ENCODE measurements at places on chromosomes 1 and 21. TPM values are rescaled to one million over a fixed set of nuclear protein-coding genes. Genes with fewer than 3 reads are reported as not detected.

DNA sequence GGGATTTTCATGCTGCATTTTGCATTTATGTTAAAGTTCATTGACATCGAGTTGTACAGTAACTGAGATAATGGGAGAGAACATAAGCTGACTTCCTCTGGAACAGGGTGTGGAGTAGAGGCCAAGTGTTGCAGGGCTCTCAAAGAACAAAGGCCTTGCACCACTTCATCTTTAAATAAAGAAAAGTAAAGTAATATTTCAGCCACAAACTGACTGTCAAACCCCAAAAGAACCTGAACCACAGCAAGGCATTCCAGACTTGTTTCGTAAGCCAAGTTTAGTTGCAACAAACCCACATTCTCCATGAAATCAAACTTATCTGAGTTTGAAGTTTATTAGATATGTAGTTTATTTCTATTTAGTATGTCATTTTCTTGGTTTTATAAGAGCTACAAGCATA lies 19.1 kb upstream of the HMGCS2 start:
- no peak for DNase-seq

DNA sequence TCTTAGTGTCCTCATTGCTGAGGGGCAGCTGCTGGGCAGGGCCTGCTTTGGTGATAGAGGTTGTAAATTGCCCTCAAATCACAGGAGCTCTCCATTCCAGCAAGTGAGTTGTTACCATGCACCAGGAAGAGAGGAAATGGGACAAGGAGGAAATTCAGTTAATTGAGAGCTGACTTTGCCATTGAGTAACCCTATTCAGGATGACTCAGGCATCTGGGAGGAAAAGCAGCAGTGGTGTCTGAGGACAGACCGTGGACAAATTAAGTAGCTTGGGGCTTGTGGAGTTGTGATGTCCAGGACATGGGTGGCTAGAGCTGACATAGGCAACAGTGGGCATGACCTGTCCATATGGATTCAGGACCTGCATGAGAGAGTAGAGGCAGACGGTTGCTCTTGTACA lies 5.9 kb downstream of the ARHGEF10L start:
- DNase-seq: peak; percentile 64

DNA sequence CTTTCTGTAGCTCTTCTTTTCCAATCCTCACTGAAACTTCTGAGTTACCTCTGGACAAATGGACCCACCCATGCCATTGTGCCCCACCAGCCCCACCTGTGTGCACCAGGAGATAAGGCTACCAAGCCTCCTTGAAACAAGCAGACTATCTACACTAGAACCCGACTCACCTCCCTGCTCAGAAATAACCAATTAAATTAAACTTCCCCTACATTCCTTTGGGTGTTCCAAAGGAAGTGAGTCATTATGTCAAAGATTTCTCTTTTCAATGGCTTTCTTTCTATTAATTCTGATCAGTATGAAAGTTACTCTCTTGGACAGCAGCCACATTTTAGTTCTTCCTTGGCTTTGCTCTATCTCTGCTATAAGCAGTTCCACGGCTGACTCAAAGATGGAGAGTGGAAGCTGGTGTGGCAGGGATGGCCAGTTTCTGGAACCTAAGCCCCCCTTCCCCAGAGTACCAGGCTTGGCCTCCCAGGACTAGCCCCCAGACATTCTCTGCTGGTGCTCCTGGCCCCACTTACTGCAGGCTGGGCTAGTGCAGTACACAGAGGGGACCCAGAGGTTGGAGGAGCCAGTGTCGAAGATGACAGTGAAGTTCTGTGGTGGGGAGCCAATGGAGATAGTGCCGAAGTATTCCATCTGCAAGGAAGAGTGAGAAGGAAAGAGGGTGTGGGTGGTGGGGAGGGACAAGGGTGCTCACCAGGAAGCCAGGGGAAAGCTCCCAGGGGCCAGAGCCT lies 1.9 kb downstream of the CTSE start:
- DNase-seq: peak; percentile 55

DNA sequence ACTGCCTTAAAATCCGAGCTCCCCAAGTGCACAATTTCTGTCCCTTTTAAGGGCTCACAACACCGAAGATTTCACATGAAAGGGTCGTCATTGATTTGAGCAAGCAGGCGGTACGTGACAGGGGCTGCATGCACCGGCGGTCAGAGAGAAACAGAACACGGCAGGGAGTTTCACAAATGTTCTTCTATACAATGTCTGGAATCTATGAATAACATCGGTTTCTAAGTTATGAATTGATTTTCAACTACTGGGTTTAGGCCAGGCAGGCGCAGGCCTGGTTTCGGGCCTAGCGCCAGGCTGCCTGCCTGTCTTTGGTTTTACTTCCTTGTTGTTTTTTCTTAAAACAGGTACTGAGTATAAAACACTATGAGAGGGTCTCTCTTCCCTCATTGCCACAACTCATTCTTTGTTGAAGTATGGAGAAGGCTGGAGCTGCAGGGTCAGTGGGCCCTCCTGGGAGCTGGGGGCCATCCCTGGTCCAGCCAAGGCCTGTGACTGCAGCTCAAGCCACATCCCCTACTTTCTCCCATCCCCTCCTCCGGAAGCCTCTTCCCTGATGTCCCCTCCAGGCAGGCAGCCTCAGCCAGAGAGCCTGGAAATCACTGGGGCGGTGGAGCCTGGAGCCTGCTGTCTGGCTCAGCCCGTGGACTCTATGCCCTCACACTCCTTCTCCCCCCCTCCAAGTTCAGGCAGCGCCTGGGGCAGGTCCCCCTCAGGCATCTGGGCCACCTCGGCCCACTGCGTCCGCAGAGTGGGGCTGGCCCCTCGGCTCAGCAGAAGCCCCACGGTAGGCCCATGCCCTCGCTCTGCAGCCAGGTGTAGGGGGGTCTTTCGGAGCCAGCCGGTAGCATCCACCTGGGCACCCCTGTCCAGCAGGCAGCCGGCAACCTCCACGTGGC lies 2.4 kb downstream of the ANKRD65 start:
- DNase-seq: no peak

DNA sequence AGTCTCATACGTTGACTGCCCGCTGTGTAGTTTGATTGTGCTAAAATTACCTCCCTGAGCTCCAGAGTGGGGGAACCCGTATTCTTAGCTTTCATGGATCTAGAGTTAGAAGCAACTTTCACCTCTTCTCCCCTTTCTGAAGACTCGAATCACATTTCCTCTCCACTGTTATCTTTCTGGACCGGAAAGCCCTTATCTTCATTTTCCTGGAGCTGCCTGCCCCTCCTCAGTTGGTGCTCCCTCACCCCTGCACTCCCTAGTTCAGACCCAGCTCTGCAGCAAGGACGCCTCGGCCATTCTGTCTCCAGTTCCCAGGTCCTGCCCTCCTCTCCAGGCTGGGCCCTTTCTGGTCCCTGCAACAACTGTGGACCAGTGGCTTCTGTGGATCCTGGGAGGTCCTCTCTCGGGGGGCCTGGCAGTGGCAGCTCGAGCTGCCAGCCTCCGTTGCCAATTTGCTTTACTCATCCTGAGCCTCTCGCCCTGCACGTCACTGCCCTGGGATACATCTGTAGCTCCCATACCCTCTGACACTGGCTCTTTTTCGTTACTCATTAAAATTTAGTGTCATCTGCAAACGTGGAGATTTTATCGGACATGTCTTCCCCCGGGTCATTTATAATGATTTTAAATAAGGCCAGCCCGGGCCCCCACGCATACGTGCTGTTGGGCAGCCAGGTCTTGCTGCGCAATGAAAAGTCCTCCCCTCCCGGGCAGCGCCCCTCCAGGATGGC lies 141.5 kb upstream of the VAMP3 start:
- no peak for DNase-seq

DNA sequence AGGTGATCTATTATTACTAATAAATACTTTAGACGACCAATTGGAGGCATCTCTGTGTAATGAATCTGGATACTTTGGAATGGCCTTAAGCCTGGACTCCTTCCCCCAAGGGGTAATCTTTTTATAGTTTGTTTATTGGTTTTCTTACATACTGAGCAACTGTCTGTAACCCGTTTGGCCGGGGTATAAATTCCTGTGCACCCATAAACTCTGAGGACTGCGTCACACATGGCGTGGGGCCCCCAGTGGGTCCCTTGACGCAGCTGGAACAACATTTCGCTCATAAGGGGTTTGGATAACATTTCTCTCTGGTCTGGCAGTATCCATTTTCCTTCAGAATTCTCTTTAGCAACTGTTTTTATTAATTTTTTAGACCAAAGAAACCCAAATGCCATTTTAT lies 26.5 kb downstream of the SCCPDH start:
- no peak for DNase-seq

- no peak for DNase-seq
These were observed 50.9 kb downstream of the VANGL2 start for GRCh38 chr1:160451119-160451858.

DNA sequence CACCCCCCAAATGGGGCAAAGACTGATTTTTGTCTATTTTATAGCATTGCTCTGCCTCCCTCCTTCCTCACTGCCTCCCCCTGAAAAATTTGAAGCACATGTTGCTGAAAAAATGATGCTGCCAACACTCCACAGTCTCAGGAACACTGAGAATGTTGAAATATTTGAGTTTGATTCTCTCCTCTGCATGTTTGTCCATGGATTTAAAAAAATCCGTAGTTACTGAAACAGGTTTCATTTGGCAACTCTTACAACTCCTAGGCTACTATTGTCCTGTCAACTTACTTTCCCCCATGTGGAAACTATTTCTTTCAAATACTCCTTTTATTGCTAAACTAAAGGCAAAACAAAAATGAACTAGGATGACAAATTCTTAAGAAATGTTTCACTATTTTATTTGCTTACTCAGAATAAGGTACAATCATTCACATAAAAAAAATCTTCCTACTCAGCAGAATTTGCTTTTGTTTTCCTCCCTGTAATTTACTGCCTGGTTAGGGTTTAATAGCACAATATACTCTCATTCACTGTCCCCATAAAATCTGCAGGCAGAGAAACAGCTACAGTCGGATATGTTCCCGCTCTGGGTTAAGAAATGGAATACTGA lies 50.2 kb downstream of the C21orf91 start:
- DNase-seq: peak; percentile 13

GRCh38 chr1:85199667-85200462 lies 951 bp downstream of the SYDE2 start:
- DNase-seq: peak; percentile 47

DNA sequence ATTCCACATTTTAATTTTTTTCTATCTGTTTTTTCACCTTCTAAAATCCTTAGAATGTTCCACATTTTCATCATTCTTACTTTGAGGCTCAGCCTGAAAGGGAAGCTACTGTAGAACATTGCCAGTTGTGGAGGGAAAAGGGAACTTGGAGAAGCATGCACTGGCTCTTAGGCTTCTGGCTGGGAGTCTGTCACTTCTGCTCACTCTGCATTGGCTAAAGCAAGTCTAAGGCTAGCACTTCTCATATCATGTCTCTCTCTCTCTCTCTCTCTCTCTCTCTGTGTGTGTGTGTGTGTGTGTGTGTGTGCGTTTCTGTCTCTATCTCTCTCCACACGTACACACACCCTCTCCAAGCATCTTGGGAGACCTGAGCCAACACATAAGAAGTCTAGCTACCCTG lies 49.6 kb upstream of the ADAR start:
- DNase-seq: no peak

GRCh38 chr1:222266223-222267196 lies 281.4 kb downstream of the HHIPL2 start:
- DNase-seq: no peak

DNA sequence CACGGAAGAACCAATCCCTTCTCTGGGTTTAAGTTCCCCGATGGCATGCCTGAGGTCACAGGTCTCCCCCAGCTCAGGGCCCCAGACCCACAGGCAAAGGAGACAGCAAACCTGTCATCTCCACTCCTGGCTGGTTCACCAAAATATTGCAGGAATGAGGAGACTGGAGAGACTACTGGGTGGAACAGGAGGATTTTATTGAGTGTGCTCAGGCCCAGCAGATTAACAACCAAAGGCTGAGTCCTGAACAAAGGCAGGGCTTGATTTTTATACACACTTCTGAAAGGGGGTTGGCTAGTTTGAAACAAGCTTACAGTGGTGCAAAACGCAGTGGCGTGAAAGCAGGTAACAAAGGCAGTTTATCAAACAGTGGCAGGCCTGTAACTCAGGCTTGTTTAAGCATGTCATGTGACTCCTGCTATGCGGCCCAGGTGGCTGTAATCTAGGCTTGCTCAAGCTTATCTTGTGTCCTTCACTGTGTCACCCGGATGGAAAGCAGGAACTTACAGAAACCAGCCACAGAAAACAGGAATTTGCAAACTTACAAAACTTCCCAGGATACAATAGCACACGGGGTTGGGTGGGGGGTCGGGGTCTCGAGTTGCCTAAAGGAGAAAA lies 27.4 kb upstream of the KCNJ15 start:
- peak; percentile 40 for DNase-seq

DNA sequence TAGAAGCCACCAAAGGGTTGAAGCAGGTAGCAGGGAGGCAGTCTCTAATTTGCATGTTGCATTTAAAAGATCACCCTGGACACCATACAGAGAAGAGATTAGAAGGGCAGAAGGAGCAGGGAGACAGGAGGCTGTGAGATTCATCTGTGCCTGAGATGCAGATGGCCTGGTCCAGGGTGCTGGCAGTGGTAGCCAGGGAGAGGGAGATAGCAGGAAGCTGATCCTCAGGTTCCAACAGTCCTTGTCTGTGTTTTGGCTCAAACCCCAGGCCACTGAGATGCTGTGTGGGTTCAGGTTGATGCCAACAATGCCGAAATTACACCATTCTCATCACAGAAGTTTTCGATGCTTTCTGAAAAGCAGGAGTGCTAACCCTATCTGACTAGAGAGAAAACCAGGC lies 113.7 kb downstream of the KAZN start:
- DNase-seq: no peak

DNA sequence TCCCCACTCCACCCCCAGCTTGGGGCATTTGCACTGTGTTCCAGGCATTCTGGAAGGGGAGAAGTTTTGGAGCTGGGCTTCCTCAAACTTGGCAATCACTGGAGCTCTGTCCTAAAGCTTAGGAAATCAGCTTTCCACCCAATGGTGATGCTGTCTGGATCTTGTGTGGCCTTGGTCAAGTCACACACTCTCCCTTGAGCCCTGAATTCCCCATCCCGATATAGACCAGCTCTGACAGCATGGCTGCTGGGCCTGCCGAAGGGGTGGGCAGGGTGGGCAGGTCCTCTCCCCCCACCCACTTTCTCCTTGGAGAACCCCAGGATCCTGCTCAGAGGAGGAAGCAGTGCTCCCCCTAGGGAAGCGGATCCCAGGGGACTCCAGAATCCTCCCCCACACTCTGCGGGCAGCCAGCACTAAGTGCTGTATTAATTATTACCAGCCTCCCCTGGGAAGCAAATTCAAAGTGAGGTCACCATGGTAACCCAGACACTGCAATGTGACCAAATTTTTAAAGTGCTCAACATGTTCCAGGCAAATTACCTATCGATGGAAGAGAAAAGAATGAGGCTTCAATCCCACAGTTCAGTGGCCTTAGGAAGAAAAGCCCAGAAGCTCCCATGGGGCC lies 21.3 kb upstream of the LDLRAP1 start:
- no peak for DNase-seq

- DNase-seq: peak; percentile 80
These were observed 3.1 kb downstream of the BACE2 start for GRCh38 chr21:41170859-41171609.

Gene GORAB
- 14.0 TPM for total RNA-seq

Gene EXO1
- total RNA-seq: 17.5 TPM

Gene DNASE2B
- total RNA-seq: not detected

Gene BSND
- not detected for total RNA-seq

Gene SPRR1A
- not detected for total RNA-seq

Gene SVBP
- total RNA-seq: 16.7 TPM

Gene WNT4
- total RNA-seq: not detected

Gene SYT14
- 0.79 TPM for total RNA-seq

Data from MCF 10A (cell line).